NCI-H1048 (cell line): ENCODE measurements at places on chromosomes 2 and 18.

GRCh38 chr2:189866296-189866695, 82.0 kb downstream of the PMS1 start:
- DNase-seq: no peak

DNA sequence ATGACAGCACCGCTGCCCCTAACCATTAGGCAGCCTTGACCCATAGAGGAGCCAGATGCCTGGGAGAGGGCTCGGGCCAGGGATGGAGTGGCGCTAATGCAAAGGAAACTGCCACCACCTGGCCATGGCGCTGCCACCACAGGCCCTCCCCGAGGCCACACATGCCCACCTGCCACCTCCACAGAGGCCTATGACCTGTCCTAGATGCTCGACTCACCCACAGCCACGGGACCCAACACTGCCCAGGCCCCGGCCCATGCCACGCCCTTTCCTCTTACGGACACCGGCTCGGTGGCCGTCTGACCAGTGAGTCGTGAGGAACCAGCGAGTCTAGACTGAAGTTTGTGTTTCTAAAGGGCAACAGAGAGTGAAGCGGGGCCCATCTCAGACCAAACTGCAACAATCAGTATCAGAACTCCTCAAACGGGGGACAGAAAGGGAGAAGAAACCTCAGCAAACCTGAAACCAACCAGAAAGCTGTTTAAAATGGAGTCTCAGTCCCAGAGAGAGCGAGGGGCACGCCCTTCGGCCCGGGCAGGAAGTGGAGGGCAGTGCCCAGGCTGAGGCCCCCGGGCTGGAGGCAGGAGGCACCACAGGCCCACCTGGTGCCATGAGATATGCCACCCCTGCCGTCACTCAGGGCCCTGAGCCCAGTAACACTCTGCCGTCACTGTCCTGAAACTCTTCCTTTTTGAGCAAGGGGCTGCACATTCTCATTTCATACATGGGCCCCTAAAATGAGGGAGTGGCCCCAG, 711 bp downstream of the GPR17 start:
- no peak for DNase-seq

- no peak for DNase-seq
These were observed 32.2 kb downstream of the NR4A2 start for GRCh38 chr2:156300337-156300736.

- DNase-seq: no peak
These were observed 126.3 kb downstream of the TPGS2 start for GRCh38 chr18:36702401-36703013.

DNA sequence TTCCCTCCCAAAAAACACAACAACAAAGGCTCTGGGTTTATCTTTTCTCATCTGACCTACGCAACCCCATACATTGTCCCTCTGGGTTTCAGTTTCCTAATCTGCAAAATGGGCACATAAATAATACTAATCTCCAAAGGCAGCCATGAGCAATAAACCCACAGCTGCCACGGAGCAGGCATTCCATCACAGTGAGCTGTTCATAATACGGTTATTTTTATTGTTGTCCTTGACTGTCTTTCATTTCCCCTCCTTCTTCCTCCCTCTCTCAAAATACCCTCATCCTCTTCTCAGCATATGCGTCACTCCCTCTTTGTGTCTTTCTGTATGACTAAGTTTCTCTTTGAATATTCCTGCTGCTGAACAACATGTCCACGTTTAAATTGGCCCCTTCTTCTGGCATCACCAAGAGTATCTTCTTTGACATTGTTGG, 129.8 kb upstream of the CAB39 start:
- no peak for DNase-seq

GRCh38 chr2:96817882-96818281, 1.8 kb downstream of the CNNM3 start:
- no peak for DNase-seq

DNA sequence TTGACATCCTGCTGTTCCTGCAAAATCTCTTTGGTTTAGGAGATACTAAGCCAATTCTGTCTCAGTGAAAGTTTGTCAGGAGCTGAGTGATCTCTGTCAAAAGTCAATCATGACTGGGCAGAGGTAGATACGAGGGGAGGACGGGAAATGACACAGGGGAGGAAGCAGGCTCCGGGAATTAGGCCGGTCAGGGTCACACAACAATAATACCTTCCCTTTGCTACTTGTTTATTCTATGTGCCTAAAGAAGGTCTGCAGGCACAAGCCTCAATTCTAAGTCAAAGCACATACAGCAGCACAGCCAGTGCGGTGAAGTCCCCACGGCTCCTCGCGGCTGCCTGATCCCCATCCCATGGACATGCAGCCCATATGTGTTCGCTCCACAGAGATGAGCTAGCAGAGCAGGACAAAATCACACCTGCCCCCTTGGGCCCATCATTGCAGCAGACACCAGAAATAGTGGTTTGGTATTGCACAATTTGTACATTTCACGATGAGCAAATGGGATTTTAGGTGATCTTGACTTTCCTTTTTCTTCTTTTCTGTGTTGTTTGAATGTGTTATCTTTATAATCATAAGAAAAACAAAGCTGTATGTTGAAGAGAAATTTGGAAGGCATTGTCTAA, 141.4 kb downstream of the VAPA start:
- DNase-seq: no peak

DNA sequence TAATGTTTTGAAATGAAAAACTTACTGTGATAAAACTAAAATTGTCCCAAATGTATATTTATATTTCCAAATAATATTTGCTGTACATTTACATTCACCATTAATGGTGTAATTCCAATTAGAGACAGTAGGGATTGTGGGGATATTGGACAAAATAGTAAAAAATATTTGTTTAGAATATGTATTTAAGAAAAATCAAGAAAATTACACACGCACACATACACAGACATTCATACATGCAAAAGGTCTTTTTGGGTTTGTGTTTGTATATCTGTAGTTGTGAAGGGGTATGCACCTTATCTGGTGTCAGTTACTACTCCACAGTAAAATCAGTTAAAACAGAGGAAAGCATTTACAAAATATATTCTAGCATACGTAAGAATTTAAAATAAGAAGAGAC, 435.9 kb upstream of the ZNF804A start:
- DNase-seq: no peak

- DNase-seq: no peak
These were observed 8.9 kb upstream of the ANKRD29 start for GRCh38 chr18:23671564-23671963.

GRCh38 chr18:31098878-31099277, 3.3 kb downstream of the DSC2 start:
- peak; percentile 17 for DNase-seq

DNA sequence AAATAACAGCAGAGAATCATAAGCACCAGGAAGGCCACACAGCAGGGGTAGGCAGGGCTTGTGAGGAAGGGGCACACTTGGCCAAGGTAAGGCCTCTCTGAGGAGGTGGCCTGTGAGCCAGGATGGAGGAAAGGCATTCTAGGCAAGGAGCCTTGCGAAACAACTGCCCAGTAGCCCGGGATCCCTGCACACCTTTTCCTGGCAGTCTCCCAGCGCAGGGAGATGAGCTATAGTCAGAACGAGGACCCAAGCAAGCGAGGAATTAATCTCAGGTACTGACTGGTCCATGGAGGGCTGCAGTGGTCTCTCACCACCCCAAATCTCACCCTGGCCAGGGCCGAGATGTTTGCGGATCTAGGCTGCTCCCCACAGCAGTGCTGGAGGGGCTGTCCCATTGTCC, 64.9 kb upstream of the STPG4 start:
- DNase-seq: no peak

DNA sequence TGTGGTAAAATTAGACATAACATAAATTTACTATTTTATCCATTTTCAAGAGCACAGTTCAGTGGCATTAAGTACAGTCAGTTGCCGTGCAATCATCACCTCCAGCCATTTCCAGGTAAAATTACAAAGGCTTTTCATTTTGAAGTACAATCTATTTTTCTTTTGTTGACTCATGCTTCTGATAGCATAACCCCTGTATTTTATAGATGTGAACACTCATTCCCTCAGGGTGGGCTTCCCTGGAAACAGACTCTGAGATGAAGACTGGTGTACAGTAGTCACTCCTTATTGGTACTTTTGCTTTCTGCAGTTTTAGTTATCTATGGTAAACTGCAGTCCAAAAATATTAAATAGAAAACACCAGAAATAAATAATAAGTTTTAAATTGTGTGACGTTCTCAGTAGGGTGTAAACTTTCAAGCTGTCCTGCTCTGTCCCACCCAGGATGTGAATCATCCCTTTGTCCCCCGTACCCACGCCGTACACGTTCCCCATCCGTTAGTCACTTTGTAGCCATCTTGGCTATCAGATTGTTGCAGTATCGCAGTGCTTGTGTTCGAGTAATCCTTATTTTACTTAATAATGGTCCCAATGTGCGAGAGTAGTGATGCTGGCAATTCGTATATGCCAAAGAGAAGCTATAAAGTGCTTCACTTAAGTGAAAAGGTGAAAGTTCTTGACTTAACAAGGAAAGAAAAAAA, 41.1 kb upstream of the NAB1 start:
- DNase-seq: no peak

DNA sequence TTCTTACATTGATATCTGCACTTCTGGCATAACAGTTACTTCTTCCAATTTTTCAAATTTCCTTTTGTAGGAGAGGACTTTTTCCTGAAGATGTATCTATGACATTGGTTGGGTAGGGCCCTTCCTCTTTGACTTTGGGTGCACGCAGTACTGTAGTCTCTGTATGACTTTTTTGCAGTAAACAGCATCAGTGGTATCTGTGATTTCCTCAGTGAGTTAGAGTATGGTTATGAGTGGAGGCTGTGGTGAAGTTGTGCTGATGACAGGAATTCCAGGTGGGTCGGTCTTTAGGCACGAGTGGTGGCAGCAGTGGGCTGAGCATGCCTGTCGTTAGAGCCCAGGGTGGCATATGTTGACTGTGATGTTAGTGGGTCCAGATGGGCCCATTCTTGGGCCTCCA, 17.6 kb downstream of the ACVR1C start:
- DNase-seq: no peak
